ENCODE measurements at places on chromosomes 2 and 18. TPM values are rescaled to one million over a fixed set of nuclear protein-coding genes. Genes with fewer than 3 reads are reported as not detected.

PROM2 gene
- 3.4 TPM for total RNA-seq

NOTO gene
- total RNA-seq, result not detected

ASB18 gene
- not detected for total RNA-seq

CHRND gene
- total RNA-seq, result not detected

SLC19A3 gene
- total RNA-seq, result 0.07 TPM

DYSF gene
- total RNA-seq, result 42.8 TPM

TOGARAM2 gene
- not detected for total RNA-seq

HAAO gene
- 2.8 TPM for total RNA-seq
